ENCODE measurements at places on chromosomes 11 and 22.

DNA sequence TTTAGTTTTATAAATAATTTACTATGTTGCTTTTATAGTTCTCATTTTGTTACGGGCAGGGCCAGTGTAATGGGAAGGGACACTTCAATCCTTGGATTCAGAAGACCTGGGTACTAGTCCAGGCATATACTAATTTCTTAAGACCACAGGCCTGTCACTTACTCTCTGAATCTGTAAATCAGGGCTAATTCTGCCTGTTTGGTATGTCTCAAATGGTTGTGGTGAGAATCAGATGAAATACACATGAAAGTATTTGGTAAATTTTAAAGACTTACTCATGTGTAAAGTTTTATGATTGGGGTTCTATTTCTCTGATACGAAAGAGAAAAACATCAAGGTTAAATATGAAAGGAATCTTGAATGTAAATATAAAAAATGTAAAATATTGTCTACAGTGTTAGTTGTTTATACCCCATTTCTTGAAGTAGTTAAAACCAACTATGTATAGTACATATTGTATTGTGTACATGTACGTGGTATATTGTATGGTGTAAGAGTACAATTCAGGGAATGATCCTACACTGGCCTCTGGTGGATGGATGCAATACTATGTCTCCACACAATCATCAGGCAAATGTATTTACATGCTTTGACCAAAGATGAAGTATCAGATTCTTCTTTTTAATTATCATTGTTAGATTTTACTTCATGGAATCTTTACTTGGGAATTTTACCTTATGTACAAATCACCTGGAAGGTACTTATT is 24.5 kb upstream of the RAG2 start:
- DNase-seq, result no peak

GRCh38 chr22:35328472-35328885 is 28.8 kb downstream of the TOM1 start:
- DNase-seq, result no peak

GRCh38 chr22:38873469-38874411 is 1.7 kb upstream of the CBX6 start:
- no peak for DNase-seq

DNA sequence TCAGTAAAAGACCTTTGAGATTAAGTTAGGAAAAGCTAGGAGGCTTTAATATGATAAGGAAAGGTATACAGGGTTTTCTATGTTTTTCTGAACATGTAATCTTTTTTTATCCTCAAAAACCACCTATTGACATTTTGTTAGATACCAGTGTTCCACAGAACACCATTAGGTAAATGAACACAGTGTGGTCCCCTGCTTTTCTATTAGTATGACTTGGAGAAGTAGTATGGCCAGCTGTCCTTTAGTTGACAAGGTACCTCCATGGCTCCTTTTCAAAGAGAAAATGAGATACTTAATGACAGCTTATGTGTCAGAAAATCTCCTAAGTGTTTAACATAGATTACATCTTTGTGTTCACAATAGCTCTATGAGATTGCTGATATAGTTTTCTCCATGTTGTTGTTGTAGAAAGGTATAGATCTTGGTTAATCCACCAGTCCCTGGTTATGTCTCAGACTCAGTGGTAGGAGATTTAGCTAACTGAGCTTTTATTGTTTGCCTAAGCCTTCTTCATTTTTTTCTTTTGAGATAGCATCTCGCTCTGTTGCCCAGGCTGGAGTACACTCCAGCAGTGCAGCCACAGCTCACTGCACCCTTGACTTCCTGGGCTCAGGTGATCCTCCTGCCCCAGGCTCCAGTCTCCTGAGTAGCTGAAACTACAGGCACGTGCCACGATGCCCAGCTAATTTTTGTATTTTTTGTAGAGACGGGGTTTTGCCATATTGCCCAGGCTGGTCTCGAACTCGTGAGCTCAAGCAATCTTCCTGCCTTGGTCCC is 46.0 kb downstream of the STIM1 start:
- DNase-seq, result no peak

GRCh38 chr11:128684549-128685401 is 9.1 kb upstream of the FLI1 start:
- no peak for DNase-seq

GRCh38 chr22:43600265-43600664 is 188.5 kb downstream of the MPPED1 start:
- DNase-seq, result no peak

GRCh38 chr22:40441761-40442390 is 71.5 kb downstream of the SGSM3 start:
- DNase-seq, result no peak

DNA sequence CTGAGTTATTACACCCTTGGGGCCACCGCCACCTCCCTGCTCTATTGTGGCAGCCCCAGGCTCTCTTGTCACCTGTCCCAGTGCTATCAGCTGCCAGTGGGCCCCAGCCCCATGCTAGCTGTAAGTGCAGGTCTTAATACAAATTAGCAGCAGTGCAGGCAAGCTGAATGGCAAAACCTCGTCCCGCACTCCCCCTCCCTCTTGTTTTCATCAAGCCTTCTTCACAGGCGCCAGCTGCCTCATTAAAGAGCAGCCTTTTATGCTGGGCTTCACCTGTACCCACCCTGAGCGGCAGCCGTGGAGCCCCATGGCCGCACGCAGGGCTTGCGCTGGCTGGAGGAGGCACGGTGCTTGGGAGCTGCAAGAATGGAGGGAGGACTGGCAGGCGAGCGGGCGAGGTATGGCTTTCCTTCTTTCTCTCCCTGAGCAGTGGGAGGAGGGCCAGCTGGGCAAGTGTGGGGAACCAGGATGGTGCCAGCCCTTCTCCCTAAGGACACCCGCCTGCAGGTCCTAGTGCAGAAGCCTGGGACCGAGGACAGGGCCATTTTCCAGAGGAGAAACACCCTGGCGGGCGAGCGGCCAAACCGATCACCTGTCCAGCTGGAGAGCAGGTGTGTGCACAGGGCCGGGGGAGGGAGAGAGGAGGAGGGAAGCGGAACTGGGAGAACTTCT is 70.7 kb downstream of the FLI1 start:
- no peak for DNase-seq

All from right hindlimb (tissue), 1 donor.